ENCODE measurements at places on chromosomes 1 and 21.

GRCh38 chr1:185894791-185895190 lies 160.6 kb downstream of the HMCN1 start:
- no peak for DNase-seq

DNA sequence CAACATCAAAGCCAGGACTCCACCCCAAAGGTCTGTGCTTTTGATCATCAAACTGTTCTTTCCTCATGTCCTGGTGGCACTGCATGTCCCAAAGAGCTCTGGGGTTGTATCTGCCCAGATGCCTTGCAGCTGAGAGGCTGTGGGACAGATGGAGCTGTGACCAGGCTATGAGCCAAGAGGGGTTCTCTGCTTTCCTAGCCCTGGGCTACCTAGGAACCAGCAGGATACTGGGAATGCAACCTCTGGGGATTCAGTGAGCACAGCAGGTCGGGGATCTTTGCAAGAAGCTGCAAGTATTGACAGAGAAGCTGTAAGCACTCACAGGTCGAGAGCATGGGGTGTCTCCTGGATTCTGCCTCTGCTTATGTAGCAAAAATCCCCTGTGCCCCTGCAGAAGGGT lies 186.6 kb downstream of the GRIK3 start:
- no peak for DNase-seq

- DNase-seq = peak; percentile 47
Measured at GRCh38 chr1:202009326-202010179, 834 bp upstream of the ELF3 start.

GRCh38 chr1:59173721-59174120 lies 123.2 kb upstream of the FGGY start:
- DNase-seq = no peak

DNA sequence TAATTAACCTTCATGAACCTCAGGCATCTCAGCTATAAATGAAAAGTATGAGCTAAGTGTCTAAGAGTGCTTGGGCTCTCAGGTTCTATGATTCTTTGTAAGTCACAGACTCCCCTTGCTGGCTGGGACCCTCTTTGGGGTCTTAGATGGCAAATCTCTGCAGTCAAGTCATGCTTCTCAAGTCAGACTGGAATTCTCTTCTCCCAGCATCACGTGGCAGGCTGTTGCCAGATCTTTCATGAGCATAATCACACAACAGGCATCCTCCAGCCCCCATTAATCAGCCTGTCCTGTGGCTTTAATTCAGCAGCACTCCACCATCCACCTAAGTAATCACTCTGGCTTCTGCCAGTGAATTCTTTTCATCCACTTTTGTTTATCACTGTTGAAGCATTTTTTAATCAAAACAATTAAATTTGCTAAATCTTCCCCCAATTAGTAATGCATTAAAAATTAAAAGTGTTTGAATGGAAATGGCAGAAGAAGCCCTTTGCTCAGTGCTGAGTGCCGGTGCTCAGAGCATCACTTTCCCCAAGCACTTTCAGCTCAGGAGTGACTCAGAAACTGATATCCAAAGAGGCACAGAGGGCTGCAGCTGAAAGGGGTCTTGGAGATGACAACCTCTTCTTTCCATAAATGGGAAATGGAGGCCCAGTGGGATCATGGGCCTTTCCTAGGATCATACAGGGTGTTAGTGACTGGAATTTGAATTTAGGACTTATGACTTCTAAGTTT lies 50.2 kb downstream of the C8A start:
- DNase-seq = no peak

GRCh38 chr21:45551316-45551715 lies 9.1 kb upstream of the SLC19A1 start:
- DNase-seq = no peak

DNA sequence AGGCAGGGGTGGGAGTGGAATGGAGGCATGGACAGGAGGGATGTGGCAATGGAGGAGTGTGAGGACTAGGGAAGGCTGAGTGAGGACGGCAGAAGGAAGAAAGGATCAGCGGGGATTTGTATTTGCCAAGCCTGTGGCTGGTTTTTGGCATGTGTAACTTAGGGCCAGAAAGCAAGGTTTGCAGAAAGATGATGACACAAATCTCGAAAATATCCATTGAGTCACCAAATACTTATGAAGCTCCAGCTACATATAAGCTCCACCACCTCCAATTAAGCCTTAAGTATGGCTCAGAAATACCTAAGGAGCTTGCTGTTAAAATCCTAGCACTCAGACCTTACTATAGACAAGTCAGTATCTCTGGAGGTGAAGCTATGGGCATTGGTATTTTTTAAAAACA lies 90.1 kb downstream of the OMA1 start:
- no peak for DNase-seq

DNA sequence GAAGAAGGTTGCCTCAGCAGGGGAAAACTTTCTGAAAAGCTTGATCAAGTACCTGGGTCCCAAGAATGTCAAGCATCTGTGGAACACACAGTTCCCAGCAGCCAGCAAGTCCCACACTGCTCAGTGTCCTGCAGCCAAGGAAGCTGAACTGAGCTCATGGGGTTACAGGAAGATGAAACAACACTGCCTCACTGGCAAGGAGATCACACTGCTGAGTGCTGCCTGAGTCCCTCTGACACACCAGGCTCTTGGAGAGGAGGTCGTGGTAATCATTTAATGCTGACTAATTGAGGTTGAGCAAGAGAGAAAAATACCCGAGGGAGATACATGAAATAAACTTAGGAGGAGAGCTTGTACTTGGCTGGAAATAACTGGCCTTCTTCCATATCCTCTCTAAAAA lies 75.2 kb downstream of the MPZL1 start:
- no peak for DNase-seq

DNA sequence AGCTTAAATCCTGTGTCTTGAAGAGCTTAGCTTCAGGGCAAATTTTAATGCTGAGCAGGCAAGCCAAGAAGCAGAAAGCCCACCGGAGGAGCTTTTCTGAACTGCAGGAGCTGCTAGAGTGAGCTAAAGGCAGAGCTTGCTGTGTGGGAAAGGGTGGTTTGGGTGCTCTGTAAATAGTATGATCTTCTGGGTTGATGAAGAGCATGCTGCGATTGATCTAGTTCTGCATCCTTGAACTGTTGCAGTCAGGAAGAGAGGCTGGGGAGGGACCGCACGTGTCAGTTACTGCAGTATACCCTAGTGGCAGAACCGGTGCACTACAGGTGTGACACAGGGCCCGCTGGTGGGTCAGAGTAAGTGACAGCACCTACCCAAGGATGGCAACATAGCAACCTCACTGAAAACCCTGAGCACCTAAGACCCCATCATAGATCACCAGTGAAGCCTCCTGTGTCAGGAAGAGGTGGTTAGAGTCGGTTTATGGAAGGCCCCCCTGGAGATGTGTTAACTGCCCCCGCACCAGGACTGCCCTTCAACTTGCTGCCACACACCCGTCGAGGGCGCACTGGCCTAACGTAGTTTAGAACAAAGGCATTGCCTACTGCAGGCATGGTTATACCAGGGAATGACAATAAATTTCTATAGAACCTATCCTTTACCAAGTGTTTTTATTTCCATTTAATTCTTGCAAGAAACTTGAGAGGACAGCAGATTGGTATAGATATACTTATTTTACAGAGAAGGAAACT lies 146.0 kb upstream of the KIAA0040 start:
- peak; percentile 19 for DNase-seq

GRCh38 chr1:210794445-210794844 lies 339.5 kb downstream of the KCNH1 start:
- DNase-seq = no peak

- DNase-seq = no peak
Measured at GRCh38 chr1:94038511-94038910, 82.4 kb downstream of the ABCA4 start.
